Stimulated activated naive CD8-positive, alpha-beta T cell treated with anti-CD3 and anti-CD28 coated beads, Interleukin-15, amount 100 ng/mL, for 72 hours (primary cell): ENCODE measurements at places on chromosomes 11 and 22.

- no peak for DNase-seq
Observed at GRCh38 chr11:17985517-17985916, 27.3 kb downstream of the SERGEF start.

DNA sequence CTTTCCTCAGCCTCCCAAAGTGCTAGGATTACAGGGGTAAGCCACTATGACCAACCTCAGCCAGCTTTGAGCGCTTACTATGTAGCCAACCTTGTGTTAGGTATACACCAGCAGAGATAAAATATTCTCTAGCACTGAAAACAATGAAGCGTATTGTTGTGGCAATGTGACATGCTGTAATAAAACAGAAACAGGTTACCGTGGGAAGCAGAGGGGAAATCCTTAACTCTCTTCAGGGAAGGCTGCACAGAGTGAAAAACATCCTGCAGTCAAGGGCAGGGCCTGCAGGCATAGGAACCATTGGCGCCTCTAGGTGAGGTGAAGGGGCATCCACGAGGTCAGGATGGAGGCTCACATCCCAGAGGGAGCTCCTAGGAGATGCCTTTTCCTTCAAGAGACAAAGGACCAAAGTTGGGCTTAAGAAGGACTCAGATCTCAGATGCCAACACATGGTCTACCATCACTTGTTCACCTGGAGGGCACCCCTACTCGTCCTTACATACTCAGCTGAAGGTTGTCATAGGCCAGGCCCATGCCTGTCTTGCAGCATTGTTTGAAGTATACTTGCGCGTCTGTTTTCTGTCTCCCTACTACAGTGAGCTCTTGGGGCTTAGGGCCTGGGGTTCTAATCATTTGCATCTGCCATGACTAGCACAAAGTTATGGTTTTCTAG lies 8.0 kb downstream of the POLD4 start:
- DNase-seq = peak; percentile 28

DNA sequence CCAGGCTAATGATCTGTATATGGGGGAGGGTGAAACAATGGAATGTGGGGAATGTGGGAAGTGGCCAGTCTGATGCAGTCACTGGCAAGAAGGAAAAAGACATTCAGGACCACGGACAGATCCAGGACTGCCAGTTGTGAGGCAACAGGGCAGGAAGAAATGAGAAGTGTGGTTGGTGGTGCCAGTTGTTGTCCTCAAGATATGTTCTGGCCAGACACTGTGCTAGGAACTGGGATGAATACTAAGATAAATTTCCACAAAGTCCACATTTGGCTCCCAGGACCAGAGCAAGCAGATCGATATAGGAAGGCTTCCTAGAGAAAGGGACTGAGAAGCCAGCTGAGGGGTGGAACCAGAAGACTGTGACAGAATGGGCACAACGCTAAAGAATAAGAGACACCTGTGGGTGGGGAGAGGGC lies 6.8 kb upstream of the TPBGL start:
- DNase-seq = no peak

DNA sequence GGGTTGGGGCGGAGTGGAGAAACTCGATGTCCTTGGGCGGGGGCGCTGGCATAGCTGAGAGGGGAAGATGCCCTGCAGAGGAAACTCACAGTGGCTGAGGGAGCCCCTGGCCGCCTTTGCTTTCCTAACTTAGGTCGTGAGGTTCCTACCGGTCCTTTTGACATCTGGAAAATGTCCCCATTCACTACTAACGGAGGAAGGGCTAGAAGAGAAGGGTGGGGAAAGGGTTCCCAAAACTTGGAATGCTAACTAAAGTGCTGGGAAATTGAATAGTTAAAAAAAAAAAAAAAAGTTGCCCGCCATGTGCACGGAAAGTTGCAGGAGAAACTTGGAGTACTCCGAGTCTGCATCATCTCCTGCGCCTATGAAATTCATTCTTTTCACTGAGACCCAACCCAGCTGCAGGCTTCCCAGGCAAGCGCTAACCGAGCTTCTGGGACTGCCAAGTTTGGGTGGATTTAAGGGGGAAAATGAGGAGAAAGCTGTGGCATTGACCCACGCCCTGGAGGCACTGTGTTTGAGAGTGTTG lies 796 bp downstream of the TIMP3 start:
- DNase-seq = no peak

GRCh38 chr11:63884196-63884932 lies 32.6 kb downstream of the RCOR2 start:
- no peak for DNase-seq

GRCh38 chr11:78846269-78846668 lies 271.6 kb upstream of the NARS2 start:
- no peak for DNase-seq

DNA sequence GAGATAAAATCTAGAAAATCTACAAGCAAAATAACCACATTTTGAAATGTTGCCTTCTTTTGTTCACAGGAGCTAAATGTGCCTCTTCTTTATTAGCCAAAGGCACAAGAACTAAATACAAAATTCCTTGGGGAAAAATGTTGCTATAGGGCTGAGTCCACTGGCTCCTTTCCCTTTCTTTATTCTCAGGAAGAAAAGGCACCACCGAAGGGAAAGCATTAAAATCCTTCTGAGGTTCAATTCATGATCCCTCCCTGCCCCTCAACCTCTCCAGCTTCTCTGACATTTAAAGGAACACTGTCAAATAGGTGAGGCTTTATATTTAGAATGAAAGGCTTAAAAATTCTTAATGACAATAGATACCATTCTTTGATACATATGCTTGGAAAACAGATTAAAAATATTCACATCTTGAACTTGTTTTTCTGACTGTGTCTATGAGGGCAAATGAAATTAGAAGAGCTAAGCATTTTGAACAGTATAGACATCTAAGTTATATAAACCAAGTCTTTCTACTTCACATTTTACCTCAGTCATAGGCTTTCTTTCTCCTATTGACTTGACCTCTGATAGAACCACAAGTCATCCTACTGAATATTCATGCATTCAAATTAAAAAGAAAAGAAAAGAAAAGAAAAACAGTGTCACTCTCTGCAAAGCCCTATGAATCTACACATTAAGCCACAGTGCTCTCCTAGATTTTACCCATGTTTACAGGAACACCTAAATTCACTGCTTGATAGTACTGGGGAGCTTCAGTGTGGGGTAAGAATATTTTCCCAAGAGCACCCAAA lies 148.2 kb downstream of the MAML2 start:
- DNase-seq = no peak

DNA sequence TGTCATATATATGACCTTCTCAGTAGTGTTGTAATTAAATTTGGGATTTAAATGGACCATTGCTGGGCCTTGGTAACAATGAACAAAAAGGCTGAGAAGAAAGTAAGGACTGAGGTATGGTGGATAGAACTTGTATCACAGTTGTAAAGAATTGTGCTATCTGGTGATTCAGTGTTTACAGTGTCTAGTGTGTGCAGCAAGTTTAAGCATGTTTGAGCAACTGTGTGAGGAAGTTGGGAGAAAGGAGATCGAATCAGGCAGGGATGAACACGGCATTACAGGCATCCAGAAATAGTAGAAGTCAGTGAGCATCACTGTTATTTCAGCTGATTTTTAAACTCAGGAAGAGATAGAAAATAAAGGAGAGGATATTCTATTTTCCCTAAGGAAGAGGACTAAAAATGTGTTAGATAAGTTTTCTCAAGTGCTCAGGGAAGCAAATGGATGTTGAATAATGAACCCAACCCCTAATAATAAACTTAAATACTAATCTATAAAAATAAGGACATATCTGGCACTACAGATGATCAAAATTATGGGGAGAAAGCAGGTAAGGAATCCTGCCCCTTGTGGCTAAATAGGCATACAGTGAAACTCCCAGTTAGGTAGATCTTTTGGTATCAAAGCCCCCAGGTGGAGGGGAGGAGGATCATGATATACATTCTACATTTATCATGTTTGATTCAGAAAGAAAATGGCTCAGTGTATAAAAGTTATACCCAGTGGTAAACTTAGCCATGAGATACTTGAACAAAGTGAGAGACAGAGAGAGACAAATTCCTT lies 361.0 kb upstream of the ANO3 start:
- no peak for DNase-seq

- no peak for DNase-seq
Observed at GRCh38 chr11:104776501-104777170, 121.6 kb downstream of the CASP12 start.

- no peak for DNase-seq
Observed at GRCh38 chr11:10648871-10649270, 44.7 kb downstream of the IRAG1 start.

DNA sequence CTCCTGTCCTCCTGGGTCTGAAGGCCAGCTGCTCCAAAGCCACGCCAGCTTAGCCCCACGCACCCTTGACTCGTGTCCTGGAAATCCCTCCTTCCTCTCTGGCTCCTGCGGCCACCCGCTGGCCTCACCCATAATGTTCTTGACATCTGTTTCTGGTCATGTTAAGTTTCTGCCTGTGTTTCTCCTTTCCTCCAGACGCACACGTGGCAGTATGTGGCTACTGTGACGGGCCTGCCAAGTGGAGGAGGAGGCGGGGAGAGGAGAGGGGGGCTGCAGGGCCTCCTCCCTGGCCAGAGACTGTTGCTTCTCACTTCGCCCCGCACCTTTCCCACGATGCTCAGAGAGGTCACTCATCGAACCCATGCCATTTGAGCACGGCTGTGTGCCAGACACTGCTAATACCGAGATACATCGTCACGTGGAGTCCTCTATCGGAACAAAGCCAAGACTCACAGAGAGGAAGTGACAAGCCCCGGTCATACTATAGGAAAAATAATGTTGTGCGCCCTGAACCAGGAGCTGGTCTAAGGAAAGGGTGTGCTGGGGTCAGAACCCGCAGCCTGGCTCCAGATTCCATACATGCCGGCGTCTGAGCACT lies 11.5 kb downstream of the C1QTNF6 start:
- no peak for DNase-seq

- DNase-seq = no peak
Observed at GRCh38 chr22:49037701-49038245, 789.9 kb downstream of the BRD1 start.

GRCh38 chr11:116928845-116929244 lies 91.4 kb upstream of the APOA1 start:
- DNase-seq = no peak

- DNase-seq = no peak
Observed at GRCh38 chr22:45285263-45286058, 712 bp downstream of the UPK3A start.

DNA sequence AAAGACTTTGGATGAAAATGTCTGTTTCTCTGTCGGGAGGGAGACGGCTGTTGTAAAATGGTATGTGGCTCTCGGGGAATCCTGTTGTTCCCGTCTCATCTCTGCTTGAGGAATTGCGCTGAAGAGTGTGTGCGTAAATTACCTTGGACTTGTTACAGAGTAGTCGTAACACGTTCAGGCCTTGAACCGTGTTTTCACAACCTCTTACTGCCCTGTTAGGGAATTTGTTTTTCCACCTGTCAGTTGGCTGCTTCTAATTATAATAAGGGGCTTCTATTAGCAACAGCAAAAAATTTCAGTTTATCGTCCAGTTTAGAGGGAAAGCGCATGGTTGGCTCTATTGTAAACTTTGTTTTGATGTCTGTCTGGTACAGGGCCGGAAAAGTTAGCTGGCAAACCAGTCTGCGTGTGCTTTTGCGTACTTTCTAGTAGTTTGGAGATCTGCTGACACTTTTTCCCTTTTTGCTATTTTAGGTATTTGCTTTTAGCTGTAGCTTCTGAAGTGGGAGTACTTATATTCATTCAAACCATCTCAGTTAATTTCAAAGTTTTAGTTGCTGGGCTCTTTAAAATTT lies 1.5 kb downstream of the HIPK3 start:
- no peak for DNase-seq

DNA sequence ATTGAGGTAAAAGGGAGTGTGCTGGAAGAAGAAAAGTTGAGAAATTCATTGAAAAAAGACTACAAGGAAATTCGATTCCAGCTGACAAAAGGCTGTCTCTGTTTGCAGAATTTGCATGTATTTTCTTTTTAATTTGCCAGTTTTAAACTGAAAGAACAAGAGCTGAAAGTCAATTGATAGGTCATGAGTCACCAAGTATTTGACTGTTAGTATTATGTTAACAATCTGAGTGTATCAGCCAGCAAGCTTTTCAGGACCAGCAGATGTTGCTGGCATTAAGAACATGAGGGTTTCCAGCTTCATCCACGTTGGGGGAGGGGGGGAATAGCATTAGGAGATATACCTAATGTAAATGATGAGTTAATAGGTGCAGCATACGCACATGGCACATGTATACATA lies 726.7 kb downstream of the METTL15 start:
- no peak for DNase-seq

DNA sequence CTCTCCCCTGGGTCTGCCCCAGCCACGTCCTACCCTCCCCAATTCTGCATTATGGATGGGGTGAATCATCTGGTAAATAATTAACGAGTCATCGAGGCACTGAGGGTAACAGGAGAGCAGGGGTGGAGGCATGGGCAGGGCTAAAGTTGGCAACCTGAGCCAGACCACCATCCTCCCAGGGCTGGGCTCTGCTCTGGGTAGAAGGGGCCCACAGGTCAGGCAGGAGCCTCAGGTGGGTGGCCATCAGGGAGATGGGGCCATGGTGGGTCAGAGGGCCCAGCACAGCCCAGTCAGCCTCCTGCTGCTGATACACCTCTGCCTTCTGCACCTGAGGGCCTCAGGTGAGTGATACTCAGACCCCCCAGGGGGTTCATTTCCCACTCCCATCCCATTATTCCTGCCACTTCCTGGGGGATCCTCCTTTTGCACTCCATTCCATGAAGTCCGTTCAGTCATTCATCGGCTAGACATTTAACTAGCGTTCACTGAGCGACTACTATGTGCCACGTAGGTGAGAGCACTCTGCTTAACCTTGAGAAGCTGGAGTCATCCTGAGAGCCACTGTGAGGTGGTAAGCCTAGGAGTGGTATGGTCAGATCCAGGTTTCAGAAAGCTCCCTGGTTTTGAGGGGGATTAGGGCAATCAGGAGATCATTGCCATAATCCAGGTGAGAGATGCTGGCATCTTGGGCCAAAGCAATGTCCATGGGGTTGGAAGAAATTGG lies at the start of gene VSIG10L2:
Gene VSIG10L2 (plus strand): TSS at position 248 of the 724 bp plus-strand sequence. CDS start 12 bp downstream, at position 260.
- no peak for DNase-seq

GRCh38 chr22:35463231-35463933 lies 63.4 kb downstream of the MCM5 start:
- no peak for DNase-seq

DNA sequence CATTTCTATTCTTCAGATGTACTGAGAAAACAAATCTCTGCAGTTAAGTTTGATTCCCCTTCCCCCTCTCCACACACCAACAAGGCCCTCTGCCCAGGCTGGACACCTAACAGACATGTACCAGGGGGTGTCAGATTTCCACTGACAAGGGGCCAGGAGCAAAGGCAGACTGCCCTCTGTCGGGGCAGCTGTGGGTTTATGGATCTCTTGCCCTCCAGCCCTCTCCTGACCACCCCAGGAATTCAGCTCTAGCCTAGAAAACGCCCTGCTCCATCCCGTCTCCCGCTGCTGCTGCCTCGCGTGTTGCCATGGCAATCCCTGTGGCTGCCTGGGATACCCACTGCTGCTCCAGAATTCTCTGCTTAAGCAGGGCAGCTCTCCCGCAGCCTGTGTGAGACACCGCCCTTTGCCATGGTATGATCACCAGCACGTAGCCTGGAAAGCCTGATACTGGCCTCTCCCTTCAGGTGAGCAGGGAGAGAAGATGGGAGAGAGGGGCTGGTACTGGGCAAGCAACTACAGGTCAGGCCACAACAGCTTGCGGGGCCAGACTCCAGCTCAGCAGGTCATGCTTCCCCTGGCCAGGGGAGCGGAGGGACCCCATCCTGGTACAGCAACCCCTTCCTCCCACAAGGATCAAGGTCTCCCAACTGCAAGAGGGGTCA lies 41.6 kb downstream of the BUD13 start:
- DNase-seq = no peak

GRCh38 chr11:37506531-37506930 lies 908.5 kb upstream of the RAG2 start:
- DNase-seq = no peak
